ENCODE measurements at places on chromosomes 5 and 9. TPM values are rescaled to one million over a fixed set of nuclear protein-coding genes. Genes with fewer than 3 reads are reported as not detected.
A peak's percentile ranks its signal among the peaks of the same experiment; 100 is the strongest.

DNA sequence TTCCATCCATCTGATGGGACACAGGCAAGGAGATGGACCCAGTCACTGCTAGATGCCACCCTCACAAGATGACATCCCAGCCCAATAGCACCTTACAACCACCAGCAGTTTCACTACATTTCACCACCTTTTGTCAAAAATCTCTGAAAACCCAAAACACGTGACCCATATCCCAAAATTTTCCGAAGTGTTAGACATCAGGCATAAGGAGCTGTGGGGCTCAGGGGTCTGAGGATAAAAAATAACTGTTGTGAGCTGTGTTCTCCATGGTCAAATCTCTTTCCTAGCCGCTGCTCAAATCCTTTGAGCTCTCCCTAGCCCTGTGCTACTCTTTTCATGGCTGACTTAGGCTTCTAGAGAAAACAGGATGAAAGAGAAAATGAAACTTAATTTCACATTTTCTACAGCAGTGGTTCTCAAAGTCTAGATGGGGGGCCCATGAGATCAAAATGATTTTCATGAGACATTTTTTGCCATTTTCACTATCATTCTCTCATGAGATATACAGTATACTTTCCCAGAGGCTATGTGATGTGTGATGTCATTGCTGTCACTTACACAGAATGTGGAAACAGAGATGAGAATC is 40.7 kb downstream of the TIMD4 start:
- no peak for DNase-seq

DNA sequence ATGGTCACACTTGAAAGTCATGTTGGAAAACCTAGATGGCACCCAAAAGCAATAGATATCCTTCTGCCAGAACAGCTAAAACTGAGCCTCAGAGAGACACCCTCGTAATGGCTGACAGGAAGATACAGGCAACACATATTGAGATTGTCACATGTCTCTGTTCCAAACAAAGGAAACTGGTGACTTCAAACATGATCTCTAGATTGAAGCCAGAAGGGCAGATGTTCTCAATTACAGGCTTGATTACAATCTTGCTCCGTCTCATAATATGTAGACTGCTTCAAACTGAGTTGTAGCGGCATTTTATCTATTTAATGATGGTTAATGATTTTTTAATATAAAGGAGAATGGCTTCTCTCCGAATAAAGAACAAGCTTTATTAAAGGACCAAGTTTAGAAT is 774.3 kb downstream of the KCTD16 start:
- DNase-seq = no peak

- DNase-seq = peak; percentile 12
These were observed 44.6 kb upstream of the SHOC1 start for GRCh38 chr9:111839387-111839786.

GRCh38 chr9:31372799-31373587 is 1011.5 kb upstream of the ACO1 start:
- DNase-seq = no peak

DNA sequence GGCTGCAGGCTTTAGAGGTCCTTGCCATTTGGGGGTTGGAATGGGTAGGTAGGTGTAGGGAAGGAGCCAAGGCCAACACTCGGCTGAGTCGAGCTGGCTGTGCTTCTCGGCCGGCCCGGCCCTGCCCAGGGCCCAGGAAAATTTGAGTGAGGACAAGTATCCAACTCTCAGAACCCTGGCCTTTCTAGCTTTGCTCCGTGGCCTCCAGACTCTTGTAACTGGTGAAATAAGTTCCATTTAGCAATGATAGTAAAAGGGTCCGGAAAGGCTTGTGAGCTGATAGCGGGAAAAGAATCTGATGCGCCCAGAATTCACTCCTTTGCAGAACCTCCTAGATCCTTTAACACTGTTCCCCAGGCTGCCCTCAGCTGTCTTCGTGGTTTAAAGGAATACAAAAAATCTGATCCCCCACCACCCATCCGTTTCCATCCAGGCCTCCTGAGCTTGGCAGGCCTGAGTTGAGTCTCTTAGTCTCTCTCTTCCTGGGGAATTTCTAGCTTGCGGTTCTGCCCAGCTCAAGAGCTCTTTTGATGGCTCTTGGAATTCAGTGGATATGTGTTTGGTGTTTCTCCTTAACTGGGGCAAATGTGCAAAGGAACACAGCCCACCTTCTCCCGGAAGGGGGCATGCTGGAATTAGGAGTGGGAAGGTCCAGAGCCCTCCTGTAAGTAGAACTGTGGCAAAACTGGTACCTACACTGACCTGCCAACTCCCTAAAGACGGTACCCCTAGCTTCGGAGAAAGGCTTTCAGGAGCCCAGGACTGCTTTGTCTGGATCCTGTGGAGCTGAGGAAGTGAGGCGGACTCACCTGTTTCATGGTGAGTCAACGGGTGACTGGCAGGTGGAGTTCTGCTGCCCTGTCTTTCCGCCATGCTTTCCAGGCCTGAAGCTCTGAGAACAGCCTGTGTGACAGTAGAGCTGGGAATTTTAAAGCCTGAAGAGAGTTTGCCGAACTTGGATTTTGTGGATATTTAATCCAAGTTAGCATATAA is 1.7 kb downstream of the DMRT3 start:
- no peak for DNase-seq

RLN2 gene
- polyA plus RNA-seq = not detected

LCN15 gene
- polyA plus RNA-seq = 32.9 TPM

GRCh38 chr5:132689513-132689912 is 15.7 kb downstream of the IL4 start:
- DNase-seq = no peak

GRCh38 chr9:135512241-135512603 is 9.0 kb upstream of the LCN1 start:
- no peak for DNase-seq

DNA sequence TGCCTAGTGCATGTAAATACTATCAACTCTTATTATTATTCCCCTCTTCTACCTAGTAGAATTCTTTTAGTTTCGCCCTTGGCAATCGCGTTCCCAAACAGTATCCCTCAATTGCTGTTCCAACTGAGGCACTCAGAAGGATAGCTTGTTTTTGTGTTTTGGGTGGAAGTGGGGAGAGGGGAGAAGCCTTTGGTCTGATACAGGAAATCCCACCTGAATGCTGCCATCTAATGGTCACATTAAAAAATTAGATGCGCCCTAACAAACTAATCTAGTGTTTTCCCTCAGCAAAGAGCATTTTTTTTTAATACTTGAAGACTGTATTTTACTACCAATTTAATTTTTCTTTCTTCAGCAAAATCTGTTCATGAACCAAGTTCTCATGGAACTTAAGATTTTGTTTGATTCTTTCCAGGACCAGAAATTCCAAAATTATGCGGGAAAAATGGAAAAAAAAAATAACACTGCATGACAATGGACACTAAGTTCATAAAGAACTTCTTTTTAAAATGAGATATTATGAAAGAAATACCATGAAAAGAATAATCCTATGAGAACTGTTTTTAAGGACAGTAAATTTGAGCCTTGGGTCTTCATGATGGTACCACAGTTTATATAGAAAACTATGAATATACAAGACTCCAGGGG is 22.2 kb upstream of the GLDC start:
- DNase-seq = no peak

PCDHB3 gene
- polyA plus RNA-seq = 0.31 TPM

PCDHGB1 gene
- polyA plus RNA-seq = 1.0 TPM

All from HepG2 (cell line).